Trophoblast cell (in vitro differentiated cells and primary cell): ENCODE measurements at places on chromosomes 13 and 19.

DNA sequence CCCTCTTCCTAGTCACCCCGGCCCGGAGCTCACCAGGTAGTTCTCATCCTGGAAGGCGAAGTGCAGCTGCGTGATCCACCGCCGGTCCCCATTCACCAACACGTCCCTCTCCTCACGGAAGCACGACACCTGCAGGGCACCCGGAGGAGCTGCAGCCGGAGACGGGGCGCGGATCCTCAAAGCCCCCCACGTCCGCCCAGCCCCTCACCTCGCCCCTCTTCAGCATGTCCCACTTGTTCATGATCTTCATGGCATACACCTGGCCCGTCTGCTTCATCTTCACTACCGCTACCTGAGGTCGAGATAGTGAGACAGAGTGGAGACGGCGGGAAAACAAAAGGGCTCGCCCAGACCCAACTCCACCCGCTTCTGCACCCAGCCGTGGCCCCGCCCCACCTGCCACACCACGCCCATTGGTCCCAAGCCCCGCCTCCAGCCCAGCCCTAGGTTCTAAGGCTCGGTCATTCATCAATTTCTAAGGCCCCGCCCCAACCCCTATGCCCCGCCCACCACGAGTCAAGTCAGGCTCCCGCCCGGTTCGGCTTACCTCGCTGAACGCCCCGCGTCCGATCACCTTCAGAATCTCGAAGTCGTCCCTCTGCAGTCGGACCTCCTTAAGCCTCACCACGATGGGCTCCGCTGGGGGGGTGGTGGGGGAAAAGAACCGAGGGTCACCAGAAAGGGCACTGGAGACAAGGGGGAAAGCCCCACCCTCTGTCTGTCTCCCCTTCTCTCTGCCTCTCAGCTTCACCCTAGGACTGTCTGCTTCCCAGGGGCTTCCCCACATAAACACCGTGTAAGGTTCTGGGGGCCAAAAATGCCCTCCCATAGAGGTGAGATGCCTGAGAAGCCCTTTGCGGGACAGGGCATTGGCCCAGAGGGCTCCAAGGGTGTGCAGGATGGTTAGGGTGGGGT is 2.8 kb downstream of the DMPK start:
- DNase-seq, result peak; percentile 47

GRCh38 chr13:33050161-33050560 is 33.9 kb downstream of the KL start:
- DNase-seq, result no peak

GRCh38 chr13:40429706-40430545 is 236.5 kb downstream of the FOXO1 start:
- DNase-seq, result no peak

DNA sequence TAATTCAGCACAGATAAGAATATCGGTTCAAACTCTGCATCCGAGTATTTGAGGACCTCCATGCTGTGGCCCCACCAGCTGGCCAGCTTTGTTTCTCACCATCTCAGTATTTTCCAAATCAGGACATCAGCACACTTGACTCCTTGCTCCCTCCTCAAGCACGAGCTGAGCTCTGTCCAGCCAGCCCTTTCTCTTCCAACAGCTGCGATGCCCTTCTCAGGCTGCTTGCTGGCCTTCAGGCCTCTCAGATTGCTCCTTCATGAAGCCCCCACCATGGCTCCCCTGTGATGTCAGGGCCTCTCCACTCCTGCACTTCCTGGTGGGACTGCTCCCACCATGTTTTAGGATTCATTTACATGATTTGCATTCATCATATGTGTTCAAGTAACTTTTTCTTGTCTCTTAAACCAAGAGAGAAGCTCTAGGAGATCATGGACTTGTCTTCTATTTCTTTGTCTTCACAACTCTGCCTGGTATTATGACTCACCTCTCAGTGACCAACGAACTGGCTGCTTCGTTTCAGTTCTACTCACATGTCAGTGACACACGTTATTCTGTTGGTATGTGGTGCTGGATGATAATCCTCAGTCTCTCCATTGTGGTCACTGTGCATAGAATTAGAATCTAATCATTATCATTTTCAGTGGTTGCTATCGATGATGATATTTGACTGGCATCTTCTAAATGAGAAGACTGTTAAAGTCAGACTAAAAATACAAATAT is 471.7 kb downstream of the EFNB2 start:
- DNase-seq, result peak; percentile 26

DNA sequence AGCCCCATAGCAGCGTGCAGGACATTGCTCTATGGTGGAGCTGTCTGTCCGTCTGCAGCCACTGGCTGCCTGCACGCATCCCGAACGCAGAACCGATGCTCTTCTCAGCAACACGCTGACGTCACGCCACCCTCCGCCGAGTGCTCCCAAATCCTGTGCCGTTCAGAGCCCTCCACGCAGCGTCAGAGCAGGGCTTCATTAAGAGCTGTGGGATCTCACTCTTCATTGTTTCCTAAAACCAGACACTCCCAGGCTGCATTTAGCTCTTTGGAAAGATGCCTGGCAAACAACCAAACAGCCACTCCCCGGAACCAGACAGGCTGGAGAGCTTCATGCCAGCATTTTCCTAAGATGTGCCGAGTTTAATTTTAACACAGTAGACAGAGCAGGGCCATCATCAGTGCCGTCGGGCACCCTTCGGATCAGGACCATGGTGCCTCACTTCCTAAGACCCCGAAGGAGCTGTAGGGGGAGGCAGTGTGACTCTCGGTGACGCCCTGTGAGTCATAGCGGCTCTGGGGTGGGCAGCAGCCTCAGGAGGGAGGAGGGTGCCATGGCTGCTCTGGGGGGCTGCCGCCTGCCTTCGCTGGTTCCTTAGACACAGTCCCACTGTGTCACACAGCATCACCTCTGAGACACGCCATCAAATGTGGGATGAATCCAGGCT is 131.5 kb upstream of the MCF2L start:
- DNase-seq, result no peak

DNA sequence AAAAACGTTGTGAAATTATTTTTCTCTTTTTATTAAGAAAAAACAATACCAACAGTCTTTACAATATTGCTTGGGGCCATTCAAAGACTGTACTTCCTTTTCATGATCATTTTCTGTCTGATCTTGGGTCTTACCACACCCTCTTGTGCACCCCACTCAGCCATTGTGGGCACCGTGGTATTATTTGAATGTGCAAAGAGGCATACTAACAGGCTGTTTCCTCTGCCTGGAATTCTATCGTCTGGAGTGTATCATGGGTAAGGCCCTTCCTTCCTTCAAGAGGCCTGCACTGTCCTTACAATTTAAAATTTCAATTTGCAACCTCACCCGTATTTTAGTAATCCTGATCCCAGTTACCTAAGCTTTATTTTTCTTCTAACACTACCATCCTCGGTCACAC is 76.5 kb downstream of the FGF14 start:
- no peak for DNase-seq

DNA sequence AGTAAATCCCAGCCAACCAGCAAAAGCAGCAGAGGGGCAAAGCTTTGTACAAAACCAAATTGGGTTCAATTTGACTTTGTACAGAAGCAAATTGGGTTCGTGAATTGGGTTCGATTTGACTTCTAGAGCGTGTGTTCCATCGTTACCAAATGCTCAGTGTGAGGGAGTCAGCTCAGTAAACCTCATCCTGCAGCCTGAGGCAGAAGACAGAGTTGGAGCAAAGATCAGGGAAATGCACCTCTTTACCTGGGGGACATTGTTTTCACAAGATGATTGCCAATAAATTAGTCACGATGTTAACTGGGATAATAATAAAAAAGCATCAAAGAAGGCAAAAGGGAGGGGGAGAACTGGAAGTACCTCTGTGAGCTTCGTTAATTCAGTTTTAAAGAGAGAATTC is 1.5 kb downstream of the RAB20 start:
- DNase-seq, result no peak

- no peak for DNase-seq
Observed at GRCh38 chr19:31099515-31100205, 249.6 kb downstream of the TSHZ3 start.

GRCh38 chr13:110463871-110464510 is 97.5 kb downstream of the RAB20 start:
- no peak for DNase-seq

GRCh38 chr13:94419925-94420305 is 59.6 kb downstream of the DCT start:
- no peak for DNase-seq

GRCh38 chr19:7224209-7224686 is 70.0 kb downstream of the INSR start:
- DNase-seq, result no peak

DNA sequence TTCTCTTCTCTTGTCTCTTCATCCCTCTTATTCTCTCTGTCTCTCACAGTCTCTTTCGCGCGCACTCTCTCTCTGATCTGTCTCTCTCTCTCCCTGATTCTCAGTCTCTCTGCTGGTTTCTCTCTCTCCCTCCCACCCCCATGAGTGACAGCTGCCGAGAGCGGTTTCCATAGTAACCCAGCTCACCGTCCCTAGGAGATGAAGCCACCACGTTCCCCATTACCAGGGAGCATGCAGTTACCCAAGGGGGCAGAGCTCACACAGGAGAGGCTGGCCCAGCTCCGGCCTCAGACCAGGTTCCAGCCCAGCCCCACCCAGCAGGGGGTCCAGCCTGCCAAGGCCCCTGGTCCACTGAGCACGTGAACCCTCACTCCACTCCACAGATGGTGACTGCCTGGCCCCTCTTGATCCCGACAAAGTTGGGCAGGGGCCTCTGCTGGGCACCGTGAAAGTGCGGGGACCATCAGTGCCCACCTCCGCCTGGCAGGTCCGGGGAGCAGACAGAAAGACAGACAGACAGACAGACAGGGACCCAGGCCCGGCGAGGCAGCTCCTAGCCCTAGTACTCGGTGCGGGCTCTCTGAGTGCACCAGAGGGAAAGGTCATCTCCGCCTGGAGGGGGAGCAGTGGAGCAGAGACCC is 50.6 kb downstream of the CELF5 start:
- DNase-seq, result no peak

- DNase-seq, result no peak
Observed at GRCh38 chr13:109500146-109500773, 286.1 kb downstream of the IRS2 start.

GRCh38 chr13:111390522-111391270 is 70.3 kb downstream of the TEX29 start:
- DNase-seq, result no peak

DNA sequence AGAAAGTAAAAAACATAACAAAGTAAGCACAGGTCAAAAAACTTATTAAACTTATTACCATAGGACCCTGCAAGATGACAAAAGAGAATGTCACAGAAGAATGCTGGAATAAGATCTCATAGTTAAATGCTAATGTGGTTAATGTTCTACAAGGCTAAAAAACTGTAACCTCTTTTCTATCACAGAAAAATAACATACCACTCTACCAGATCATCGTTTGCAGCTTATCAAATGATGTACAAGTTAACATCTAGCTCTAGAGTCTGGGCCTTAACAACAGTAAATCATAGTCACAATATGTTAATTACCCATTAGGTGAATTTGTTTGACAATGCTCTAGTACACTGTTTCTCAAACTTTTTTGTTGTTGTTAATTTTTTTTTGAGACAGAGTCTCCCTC is 53.0 kb downstream of the NUFIP1 start:
- DNase-seq, result no peak

DNA sequence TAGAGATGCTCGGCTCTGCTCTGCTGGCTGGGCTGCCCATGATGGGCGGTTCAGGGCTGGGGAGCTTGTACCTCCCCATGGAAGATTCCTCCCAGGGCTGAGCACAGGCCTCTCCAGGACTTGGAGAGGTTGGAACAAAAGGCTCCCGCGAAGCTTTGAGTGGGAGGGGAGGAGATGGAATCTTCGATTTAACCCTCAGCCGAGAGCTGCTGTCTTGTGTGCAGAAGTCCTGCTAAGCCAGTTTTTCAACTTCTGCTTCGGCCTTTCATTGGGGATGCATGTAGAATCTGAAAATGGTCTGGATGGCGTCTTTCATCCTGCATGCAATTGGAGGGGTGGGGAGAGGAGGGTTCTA is 163.3 kb downstream of the KDM4B start:
- peak; percentile 89 for DNase-seq

GRCh38 chr19:17841810-17842662 is 5.7 kb downstream of the JAK3 start:
- peak; percentile 91 for DNase-seq

- no peak for DNase-seq
Observed at GRCh38 chr13:92843549-92843948, 383.1 kb upstream of the GPC6 start.

GRCh38 chr13:113493315-113493951 is 2.9 kb upstream of the DCUN1D2 start:
- DNase-seq, result peak; percentile 20
